ENCODE measurements at places on chromosomes 2 and 18.

- no peak for DNase-seq
These were observed 96.5 kb upstream of the THOC1 start for GRCh38 chr18:364256-364826.

DNA sequence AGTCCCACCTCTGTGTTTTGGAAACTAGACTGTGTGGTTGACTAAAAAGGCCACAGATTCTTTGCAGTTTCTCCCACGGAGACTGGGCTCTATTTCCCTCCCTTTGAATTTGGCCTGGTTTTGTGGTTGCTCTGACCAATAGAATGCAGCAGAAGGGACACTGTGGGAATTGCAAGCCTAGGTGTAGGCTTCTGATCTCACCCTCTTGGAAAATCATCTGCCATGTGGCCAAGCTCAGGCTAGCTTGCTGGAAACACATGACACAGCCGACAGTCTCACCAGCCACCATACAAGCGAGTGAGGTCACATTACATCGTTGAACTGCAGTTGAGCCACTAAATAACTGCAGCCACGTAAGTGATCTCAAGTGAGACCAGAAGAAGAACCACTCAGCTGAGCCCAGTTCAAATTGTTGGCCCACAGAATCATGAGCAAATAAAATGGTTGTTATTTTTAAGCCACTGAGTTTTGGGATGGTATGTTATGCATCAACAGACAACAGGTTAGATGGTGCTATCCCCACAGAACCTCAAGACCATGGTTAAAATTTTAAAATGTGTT is 319.1 kb upstream of the MEX3C start:
- DNase-seq, result no peak

DNA sequence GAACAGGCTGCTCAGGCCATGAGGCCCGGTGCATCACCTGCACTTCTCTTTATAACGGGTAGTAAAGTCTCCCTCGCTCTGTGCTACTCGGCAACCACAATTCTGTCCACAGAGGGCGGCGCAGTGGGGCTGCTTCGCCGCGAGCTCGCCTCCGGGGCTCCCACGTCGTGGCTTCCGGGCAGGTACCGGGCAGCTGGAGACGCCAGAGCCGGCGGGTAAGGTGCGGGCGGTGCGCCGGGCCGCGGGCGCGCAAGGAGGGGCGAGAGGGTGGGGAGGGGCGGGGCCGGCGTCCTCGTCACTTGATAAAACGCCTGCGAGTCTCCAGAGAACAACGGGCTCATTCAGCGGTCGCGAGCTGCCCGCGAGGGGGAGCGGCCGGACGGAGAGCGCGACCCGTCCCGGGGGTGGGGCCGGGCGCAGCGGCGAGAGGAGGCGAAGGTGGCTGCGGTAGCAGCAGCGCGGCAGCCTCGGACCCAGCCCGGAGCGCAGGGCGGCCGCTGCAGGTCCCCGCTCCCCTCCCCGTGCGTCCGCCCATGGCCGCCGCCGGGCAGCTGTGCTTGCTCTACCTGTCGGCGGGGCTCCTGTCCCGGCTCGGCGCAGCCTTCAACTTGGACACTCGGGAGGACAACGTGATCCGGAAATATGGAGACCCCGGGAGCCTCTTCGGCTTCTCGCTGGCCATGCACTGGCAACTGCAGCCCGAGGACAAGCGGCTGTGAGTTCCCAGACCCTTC is at the start of gene ITGA6:
Gene ITGA6, plus strand, starts transcription at position 331 of the 734 bp plus-strand sequence.
- DNase-seq, result peak; percentile 71

DNA sequence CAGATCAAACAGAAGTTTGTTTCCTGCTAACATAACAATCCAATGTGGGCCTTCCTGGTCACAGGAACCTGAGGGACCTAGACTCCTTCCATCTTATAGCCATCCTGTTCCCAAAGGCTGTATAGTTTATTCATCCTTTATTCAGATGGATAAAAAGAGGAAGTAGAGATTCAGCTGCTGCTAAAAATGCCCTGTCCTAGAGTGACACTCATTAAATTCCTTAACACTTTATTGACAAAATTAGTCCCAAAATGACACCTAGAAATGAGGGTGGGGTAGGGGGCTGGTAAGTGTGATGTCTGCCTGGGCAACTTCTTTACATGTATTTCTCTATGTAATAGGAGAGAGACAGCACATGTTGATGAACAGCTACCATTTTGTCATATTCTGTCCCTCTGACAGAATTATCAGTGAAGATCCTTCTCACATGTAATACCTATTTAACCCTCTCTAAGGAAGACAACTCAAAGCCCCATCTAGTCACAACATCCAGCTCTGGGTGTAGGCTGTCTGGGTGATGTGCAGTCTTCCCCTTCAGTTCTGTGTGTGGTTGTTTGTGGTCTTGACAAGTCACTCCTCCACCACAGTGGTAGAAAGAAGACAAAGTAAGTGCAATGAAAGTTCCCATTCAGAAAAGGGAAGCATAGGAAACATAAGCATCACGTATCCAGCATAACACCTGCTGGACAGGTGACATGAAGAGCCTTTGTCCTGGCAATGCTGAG is 253.9 kb upstream of the CNTNAP5 start:
- no peak for DNase-seq

- no peak for DNase-seq
These were observed 226.1 kb downstream of the LDLRAD4 start for GRCh38 chr18:13444430-13445240.

- DNase-seq, result no peak
These were observed 35.0 kb upstream of the LRP1B start for GRCh38 chr2:142165790-142166189.

- no peak for DNase-seq
These were observed 5.8 kb downstream of the IL37 start for GRCh38 chr2:112916625-112917247.

- DNase-seq, result no peak
These were observed 2.7 kb upstream of the SOS1 start for GRCh38 chr2:39123436-39123999.

DNA sequence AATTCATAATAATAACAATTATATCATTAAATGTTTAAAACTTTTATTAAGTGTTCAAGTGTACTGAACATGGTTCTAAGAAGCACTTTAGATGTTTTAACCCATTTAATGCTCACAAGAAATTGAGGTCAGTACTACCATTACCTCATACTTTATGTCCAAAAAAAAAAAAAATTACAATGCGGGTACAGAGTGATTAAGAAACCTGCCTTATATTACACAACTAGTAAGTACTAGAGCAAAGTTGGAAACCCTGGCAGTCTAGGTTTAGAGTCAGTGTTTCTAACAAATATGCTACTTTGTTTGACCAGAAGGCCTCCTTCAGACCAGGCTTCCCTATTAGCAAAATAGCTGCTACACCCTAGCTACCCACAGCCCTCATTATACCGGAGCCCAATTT is 28.5 kb downstream of the PLEKHM3 start:
- DNase-seq, result no peak

- no peak for DNase-seq
These were observed 5.5 kb downstream of the PDE11A start for GRCh38 chr2:178066890-178067669.

- DNase-seq, result no peak
These were observed 112.8 kb downstream of the SPTBN1 start for GRCh38 chr2:54568876-54569321.

DNA sequence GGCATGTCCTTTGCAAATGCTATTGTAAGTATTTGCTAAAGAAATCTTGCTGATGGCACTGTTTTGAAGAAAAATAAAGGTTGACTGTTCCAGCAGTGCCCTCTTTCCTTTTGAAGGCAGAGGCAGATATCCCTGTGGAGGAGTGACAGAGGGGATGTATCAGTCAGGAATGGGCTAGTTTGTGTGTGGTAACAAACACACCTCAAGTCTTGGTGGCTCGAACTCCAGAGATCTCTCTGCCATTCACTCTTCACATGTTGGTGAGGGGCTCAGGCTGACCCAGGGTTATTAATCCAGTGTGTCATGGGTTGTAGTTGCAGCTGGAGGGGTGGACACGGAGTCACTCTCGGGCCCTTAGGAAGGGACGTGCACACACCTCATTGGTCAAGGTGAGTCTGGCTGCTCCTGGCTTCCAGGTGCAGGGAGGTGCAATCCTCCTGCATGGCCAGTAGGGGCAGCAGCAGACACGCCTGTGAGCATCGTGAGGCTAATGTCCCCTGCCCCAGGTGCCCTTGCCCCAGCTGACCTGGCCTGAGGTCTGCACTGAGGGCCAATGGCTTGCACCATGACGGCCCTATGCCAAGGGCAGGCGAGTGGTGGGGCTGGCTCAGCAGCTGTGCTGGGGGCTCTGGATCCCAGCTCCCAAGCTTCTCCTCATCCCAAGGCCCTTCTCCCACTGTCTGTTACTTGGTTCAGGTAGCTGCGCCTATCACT is 146.5 kb downstream of the ASB1 start:
- no peak for DNase-seq

GRCh38 chr2:197827618-197828017 is 23.2 kb downstream of the PLCL1 start:
- DNase-seq, result no peak

DNA sequence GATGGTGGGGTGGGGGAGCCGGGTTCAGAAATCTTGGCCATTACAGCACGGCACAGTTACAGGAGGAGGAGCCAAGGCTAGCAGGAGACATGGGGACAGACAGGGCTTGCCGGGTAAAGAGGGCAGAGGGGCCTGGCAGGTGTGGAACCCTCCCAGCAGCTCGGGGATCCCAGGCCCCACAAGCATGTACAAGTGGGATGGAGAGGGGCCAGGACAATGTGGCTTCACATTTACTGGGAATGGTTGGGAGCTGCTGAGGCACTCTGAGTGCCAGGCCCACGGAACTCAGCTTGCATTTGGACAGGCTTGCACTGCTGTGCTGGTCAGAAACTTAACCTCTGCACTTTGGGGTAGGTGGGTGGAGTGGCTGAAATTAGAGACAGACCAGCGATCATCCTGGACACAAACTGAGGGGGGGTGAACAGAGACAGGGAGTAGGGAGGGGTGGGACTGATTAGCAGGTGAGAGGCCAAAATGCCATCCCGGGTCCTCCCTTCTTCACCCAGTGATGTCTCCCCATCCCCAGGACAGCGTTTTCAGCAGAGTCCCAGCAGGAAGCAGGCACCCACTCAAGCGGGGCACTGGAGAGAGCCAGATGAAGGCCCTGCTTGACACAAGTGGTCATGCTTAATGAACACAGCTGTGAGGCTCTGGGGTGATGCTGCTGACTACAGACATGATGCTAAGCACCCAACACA is 9.6 kb downstream of the PER2 start:
- no peak for DNase-seq

GRCh38 chr18:7958081-7958896 is 391.2 kb downstream of the PTPRM start:
- no peak for DNase-seq

GRCh38 chr2:71700041-71700657 is 246.8 kb downstream of the DYSF start:
- DNase-seq, result no peak

GRCh38 chr2:83172841-83173240 is 1286.2 kb downstream of the SUCLG1 start:
- no peak for DNase-seq

DNA sequence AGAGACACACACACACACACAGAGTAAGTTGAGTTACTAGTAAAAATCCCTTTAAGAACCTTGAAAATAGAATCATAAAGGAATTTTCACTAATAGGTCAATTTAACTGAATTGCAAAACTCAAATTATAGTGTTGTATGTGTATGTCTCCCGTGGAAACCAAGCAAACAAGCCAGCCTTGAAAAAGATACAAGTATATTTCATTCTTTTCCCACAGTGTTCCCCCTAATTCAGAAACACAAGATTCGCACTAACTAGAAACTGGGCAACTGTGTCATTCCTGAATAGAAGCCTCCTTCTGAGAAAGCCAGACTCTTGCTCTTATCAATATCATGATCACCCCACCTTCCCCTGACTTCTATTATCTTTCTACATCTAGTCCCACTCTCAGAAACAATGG is 229.5 kb downstream of the PIEZO2 start:
- DNase-seq, result no peak

DNA sequence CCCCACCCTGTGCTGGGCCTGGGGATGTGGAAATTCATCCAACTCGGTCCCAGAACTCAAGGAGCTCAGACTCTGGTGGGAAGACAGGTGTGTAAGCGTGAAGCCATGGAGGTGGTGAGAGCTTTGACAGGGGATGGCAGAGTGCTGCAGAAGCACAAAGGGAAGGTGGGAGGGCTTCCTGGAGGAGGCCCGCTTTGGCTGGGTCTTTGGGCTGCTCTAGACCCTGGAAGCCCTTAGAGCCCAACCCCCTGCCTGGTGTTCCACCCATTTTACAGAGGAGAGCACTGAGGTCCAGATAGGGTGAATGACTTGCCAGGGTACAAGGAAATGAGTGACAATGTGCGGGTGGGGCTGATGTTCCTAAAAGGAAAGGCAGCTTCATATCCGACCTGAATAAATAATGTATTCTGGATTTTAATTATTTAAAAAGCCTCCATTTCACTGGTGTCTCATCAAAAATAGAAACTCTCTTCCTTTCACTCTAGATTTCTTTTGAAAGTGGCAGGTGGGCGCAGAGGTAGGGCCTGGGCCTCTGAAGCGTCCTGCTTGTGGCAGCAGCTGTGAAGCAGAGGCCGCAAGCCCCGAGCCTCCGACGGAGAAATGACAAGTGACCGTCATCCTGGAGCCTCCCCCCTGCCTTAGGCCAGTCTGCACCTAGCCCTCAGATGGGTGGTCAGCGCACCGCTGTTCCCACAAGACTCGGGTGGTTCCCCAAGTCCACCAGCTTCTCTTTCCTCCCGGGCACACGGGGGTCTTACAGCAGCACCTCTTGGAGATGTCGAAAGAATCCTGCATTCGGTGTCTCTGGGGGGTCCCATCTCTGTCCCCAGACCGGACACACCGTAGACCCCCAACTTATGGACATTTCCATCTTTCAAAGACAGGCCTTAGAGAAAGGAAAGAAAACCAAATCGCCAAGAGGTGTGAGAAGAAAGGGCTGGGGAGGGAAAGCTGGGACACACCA is 71.0 kb upstream of the TAF1B start:
- no peak for DNase-seq

DNA sequence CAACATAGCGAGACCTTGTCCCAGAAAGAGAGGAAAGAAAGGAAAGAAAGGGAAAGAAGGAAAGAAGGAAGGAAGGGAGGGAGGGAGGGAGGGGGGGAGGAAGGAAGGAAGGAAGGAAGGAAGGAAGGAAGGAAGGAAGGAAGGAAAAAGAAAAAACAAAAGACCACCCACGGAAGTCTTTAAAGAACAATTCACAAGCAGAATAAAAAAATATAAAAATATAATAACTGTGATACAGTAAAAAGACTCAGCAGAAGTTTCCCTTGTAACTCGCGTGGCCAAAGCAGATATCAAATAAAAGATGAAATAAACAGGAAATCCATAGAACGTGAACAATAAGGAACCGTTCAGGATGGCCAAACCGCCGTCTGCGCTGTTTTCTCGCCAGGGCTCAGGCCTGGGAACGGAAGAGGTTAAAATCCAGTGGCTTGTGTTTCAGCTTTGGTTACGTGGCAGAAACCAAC is 1.2 kb upstream of the SLC1A4 start:
- DNase-seq, result no peak

GRCh38 chr2:238561230-238561629 is 134.5 kb downstream of the ASB1 start:
- no peak for DNase-seq
